ENCODE measurements at places on chromosomes 2 and 18.

DNA sequence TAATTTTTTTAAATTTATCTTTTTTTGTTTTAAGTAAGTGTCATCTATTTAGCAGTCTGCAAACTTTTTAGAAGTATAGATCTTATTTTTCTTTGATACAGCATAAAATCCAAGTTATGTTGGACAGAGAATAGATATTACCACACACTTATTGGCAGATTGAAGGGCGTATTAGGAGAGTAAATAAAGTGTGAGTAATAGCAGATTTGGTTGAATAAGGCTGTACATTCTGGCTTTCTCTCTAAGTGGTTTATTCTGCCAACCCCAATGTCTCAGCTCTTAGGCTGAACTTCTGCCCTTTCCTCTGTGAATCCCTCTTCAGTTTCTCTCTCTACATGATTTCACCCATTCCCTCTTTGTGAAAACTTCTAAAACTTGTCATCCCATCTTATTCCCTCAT, 651.2 kb downstream of the DCC start:
- no peak for DNase-seq

GRCh38 chr2:164803776-164804466, 37.7 kb downstream of the COBLL1 start:
- no peak for DNase-seq

- no peak for DNase-seq
Observed at GRCh38 chr2:88866756-88867155, 175.3 kb downstream of the RPIA start.

GRCh38 chr18:45171679-45172191, 443.5 kb upstream of the SLC14A2 start:
- no peak for DNase-seq

GRCh38 chr2:35081001-35081621, 1274.5 kb upstream of the CRIM1 start:
- no peak for DNase-seq

DNA sequence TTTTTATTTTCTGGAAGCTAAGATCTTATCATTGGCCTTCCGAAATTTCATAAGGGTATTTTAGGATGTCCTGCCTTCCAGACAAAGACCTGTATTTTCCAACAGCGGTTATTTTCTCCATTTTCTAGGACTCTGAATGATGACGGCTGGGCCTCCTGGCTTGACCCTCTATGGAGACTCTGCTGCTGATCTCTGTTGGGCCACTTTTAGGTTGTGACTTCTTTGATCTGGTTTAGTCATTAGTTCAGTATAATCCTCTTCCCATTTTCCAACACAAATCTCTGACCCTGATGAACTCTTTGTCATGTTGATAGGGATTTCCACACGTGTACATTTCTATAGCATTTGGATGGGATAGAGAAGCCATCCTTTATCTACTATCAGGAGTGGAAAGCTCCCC, 93.7 kb downstream of the HS1BP3 start:
- no peak for DNase-seq

GRCh38 chr2:21892140-21892539, 768.4 kb downstream of the TDRD15 start:
- no peak for DNase-seq

GRCh38 chr2:29223851-29224692, 108.9 kb downstream of the CLIP4 start:
- DNase-seq = no peak

- no peak for DNase-seq
Observed at GRCh38 chr2:232339121-232340081, 39.1 kb upstream of the ALPP start.

DNA sequence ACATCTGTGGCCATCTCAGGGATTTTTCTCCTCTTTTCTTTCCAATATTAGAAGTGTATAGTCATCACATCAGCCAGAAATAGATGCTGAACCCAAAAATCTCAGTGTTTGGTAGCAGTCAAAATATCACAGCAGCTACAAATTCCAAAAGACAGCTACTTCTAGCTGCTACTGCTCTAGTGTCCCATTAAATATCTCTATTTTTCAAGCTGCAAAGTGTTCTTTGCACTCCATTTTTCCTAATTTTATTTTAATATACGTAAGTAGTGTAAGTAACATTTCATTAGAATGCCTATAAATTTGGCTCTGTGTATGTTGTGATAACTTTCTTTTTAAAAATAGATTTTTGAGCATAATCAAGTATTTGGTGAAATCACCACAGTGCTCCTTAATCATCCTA, 967.3 kb downstream of the BCL11A start:
- DNase-seq = no peak

- no peak for DNase-seq
Observed at GRCh38 chr2:71932037-71932779, 215.5 kb downstream of the CYP26B1 start.

- no peak for DNase-seq
Observed at GRCh38 chr2:47091118-47091517, 64.0 kb downstream of the STPG4 start.

DNA sequence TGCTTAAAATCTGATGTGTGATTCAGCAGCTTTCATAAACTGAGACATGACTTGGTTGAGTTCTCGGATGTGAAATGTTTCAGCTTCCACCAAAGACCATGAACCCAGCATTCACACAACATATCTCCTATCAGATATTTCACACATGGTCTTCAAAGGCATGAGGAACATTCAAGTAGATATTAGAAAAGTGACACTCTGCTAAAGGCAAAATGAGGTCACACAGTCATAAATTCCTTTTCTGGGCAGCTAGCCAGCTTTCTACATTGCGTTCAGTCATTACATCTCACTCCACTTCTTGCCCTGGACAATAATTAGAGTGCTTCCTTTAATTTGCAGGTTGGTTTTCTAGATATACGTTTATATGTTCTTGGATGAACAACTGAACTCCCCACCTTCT, 96.7 kb downstream of the GAREM1 start:
- DNase-seq = no peak

DNA sequence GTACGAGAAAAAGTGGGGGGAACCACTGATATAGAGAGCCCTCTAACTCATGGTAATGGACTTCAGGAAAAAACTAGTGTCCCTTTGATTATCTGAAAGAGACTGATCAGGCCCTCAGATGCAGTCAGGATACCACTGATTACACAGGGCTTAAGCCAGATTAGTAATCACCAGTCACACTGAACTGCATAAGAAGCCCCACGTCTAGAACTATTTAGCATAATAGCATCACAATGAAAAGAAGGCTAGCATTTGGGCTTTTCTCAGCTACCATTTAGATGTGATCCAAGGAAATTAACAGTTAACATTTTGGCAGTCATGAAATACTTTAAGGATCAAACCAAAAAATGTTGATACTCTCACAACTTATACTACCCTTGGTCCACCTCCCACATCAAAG, 813.1 kb upstream of the POU3F3 start:
- DNase-seq = no peak

DNA sequence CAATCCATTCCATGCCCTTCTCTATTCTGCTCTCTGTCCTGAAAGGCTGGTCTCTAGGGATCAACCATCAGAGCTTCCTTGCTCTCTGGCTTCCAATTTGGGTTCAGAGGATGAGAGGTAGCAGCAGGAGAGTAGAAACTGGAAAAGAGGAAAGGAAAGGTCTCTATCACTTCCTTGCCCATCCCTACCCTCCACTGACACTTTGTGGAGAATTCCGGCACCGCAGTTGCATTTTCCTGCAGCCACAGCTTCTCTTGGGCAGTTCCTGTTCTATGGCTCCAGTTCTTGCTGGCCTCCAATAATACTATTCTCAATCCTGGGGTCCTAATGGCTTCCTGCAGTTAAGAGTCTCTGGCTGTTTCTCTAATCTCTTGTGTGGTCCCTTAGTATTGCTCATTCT, 13.3 kb upstream of the IMPACT start:
- no peak for DNase-seq

GRCh38 chr2:233178994-233179847, 72.3 kb upstream of the ATG16L1 start:
- no peak for DNase-seq

- DNase-seq = no peak
Observed at GRCh38 chr18:50466634-50467033, 91.8 kb downstream of the SKA1 start.

DNA sequence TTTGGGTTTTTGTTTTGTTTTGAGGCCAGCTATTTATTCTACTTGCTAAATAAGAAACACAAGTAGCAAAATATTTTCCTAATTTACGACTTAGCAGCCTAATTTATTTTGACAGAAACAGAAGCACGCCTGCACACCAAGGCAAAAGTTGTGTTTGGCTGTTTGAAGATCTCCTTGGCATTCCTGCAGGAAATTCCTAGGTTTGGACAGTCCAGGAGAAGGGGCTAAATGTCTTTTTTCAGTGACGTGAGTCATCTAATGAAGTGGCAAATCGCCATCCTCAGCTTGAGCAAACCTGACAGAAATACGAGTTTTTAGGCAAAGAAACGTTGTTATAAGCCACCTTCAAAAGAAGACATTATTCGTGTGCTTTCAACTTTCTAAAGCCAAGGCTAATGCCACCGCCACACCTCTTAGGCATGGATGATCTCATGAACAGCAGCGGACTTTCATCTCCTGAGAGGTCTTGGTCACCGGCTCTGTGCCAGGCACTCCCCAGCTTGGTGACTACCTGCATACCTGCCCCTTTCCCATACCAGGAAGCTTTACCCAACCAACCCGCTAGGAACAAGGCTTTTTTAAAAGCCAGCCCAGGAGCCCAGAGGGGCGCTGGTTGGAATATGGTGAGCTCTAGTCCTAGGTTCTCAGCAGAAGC, 30.9 kb downstream of the STK39 start:
- DNase-seq = no peak

GRCh38 chr2:230582851-230583283, 129.8 kb upstream of the CAB39 start:
- DNase-seq = no peak

- DNase-seq = no peak
Observed at GRCh38 chr2:159963700-159964099, 98.7 kb downstream of the PLA2R1 start.

- DNase-seq = no peak
Observed at GRCh38 chr2:164335947-164336346, 285.3 kb downstream of the GRB14 start.

DNA sequence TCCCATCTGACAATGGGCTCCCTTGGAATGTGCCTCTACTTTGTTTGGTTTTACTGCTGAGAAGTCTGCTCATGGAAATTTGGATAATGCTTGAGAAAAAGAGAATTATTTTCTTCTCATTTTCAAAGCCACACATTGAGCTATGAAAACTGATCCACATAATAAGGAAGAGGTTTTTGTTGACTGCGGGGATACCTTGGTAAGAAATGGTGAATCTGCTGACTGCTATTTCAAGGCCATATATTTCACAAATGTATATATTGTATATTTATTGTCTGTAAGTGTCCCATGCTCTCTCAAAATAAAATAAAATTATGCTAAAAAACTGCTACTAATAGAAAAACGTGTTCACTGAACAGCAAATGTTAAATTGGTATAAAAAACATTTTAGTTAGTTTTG, 15.1 kb downstream of the SH3YL1 start:
- DNase-seq = no peak

- DNase-seq = no peak
Observed at GRCh38 chr2:107775211-107775610, 51.5 kb upstream of the RGPD4 start.

DNA sequence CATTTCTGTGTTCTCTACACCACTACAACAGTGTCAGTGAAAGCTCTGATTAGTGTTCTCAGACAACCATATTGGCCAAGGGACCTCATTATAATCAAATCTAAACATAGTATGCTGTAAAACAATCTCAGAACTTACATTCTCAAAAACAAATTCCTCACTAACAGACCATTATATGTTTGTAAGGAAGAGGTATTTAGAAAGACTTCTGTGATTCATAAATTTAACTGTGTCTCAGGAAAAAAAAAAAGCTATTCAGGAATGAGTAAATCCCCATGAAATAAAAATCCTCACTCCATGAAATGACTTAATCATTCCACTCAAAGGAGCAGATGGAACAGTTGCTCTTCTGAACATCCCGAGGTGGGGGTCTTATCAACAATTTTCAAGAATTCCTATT, 413.0 kb downstream of the CDH2 start:
- no peak for DNase-seq

- no peak for DNase-seq
Observed at GRCh38 chr2:191560411-191560980, 117.4 kb upstream of the NABP1 start.

GRCh38 chr2:43285987-43286386, 59.6 kb upstream of the ZFP36L2 start:
- no peak for DNase-seq

GRCh38 chr2:235727174-235727573, 233.3 kb downstream of the AGAP1 start:
- no peak for DNase-seq

DNA sequence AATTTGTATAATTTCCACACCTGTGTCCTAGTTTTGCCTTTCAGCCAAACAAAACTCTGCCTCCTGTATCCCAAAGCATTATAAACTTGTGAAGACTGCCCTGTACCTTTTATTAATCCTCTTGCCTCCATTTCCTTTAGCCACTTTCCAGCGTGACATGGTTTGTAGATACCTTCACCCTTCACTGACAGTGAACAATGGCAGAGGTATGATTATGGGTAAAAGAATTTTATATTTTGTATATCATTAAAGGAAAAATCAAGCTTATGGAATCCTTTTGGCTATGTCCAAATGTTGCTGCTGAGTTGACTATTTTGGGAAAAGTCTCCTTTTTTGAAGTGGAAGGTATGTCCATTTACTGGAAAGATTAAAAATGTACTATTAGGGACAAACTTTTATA, 251.7 kb downstream of the HNMT start:
- DNase-seq = no peak

- DNase-seq = peak; percentile 5
Observed at GRCh38 chr18:31723990-31724711, 36.5 kb downstream of the SLC25A52 start.

- no peak for DNase-seq
Observed at GRCh38 chr18:3224223-3224622, 4.5 kb upstream of the MYOM1 start.

- DNase-seq = no peak
Observed at GRCh38 chr2:145136702-145137101, 616.8 kb upstream of the ZEB2 start.

GRCh38 chr18:62280786-62281185, 44.3 kb upstream of the TNFRSF11A start:
- no peak for DNase-seq

DNA sequence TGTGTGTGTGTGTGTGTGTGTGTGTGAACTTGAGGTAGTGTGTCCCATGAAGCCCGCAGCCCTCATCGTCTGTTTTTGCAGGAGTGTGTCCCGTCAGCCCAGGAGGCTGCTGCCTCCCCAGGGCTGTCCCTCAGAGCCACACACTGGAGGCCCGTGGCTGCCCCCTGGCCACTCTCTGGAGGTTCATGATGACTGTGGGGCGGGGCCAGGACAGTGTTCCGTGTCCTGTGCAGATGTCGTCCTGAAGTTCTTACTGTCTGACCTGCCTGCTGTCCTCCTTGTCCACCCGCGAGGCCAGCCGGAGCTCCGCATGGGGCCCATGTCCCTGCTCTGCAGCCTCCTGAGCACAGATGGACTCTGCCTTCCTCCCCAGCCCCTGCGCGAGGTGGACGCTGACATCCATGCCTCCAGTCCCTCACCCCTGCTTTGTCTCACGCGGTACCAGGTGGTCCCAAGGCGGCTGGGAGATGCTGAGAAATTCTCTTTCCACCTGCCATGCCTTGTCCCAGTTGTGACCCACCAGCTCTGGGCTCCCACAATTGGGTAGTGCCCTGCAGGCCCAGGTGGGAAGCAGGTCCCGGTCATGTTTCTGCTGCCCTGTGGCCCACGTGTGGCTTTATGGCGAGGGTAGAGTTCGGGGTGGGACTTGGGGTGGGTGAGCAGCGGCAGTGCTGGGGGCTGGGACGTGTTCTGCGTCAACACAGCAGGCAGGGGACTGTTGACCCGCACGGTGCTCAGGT, 92.8 kb downstream of the NFATC1 start:
- DNase-seq = no peak

Data from activated naive CD8-positive, alpha-beta T cell treated with anti-CD3 and anti-CD28 coated beads, Interleukin-2, amount 50 U/mL, for 24 hours (primary cell).